ENCODE measurements at places on chromosomes 2 and 18. TPM values are rescaled to one million over a fixed set of nuclear protein-coding genes. Genes with fewer than 3 reads are reported as not detected.
A peak's percentile ranks its signal among the peaks of the same experiment; 100 is the strongest.

The ANTXR1 gene
- total RNA-seq, result 91.9 TPM

The LHCGR gene
- not detected for total RNA-seq

The MROH2A gene
- not detected for total RNA-seq

The NEB gene
- total RNA-seq, result 1,145 TPM

The LYG1 gene
- total RNA-seq, result not detected

The PRKD3 gene
- 19.6 TPM for total RNA-seq

The IMPA2 gene
- 36.9 TPM for total RNA-seq

The UPP2 gene
- total RNA-seq, result not detected

The LINC00305 gene
- not detected for total RNA-seq

The GPR39 gene
- total RNA-seq, result 0.59 TPM

The STK39 gene
- 21.4 TPM for total RNA-seq

The STAT1 gene
- 116 TPM for total RNA-seq

DNA sequence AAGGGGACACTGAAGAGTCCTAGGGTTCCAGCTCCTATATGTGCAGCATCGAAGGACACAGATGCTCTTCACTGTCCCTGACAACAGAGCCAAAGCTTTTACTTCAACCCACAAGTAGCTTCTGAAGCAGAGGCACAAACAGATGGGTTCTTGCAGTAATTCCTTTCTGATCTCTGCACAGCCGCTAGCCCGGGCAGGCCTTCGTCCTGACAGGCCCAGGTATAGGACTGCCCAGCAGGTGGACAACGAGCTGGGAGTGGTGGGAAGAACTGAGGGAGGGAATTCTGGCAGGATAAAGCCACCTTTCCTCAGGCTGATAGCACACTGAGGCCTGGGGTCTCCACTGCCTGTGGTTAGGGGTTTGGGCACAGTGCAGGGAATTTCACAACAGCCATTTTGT lies 94.8 kb downstream of the RHOB start:
- no peak for DNase-seq

DNA sequence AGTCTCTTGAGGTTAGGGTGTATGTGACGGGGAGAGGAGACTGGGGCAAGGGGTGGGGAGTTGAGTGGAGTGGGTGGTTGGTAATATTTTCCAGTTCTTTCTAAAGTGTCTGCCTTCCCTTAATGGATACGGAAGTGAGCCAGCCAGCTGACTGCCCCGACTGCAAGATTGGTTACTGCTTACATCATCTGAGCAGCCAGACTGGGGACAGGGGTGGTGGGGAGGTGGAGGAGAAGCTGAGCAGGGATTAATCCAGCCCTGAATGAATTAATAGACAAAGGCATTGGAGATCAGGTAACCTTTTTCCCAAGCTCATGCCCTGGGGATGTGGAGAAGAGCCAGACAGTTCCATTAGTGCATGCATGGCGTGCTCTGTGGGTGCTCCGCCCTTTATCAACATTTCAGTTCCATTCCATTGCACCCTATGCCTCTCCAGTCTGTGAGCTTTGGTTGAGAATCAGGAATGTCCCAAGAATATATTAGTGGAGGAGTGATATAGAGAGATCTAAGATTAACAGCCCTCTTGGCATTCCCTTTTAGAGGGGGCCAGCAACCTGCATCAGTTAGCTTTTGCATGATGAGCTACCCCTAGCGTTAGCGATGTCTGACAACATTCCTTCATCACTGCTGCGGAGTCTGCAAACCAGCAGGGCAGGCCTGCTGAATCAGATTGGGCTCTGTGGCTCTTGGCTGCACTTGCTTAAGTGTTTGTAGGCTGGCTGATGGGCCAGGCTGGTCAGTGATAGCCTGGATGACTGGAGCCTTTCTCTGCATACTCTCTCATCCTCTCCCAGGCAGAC lies 67.4 kb downstream of the TNP1 start:
- peak; percentile 78 for DNase-seq

- no peak for DNase-seq
Measured at GRCh38 chr2:176169711-176170110, 12.6 kb downstream of the HOXD3 start.

- DNase-seq, result no peak
Measured at GRCh38 chr2:239853121-239853520, 172.0 kb downstream of the NDUFA10 start.

DNA sequence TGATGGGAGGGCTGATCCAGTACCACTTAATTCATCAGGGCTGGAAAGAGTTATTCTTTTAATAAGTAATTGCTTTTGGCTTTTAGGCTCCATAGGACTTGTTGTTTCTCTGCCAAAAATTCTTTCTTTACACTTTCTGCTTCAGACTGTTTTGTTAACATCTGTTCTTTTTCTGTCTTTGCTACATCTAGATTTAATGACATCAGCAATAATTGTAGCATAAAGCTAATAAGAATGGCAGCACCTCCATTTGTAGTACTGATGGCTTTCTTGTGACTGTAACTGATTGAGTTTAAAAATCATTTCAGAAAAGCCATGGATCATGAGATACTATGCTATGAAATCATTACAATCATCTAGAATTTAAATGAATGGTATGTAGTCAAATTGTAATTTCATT lies 46.4 kb upstream of the ACKR3 start:
- no peak for DNase-seq

DNA sequence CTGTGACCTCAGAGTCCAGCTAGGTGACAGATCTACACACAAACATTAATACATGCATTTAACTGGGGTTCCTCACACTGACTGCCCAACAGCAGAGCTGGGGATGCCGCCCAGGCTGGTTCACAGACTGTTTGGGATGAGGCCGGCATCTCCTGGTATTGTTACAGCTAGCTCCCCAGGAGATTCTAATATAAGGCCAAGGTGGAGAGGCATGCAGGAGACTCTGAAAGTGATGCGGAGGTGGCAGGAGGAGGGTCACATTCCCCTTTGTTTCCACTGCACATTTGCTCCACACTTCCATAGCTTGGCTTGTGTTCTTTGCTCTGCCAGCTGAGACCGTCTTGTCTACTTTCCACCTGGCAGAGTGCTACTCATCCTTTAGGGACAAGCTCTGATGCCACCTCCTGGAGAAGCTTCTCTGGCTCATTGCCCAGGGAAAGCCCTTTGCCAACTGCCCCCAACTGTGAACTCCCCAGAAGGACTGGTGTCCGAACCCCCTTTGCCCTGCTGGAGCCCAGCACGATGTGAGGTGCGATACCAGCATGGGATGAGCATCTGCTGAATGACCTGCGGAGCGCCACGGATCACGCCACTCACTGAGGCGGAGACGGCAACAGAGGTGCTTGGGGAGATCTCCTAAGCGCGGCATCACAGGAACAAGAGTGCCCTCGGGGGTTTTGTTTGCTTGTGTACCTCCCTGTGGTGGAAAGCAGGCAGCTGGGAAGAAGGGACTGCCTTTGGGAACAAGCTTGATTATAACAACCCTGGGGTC lies 88.8 kb downstream of the UXS1 start:
- DNase-seq, result no peak

GRCh38 chr2:118769707-118770400 lies 77.6 kb downstream of the EN1 start:
- no peak for DNase-seq

DNA sequence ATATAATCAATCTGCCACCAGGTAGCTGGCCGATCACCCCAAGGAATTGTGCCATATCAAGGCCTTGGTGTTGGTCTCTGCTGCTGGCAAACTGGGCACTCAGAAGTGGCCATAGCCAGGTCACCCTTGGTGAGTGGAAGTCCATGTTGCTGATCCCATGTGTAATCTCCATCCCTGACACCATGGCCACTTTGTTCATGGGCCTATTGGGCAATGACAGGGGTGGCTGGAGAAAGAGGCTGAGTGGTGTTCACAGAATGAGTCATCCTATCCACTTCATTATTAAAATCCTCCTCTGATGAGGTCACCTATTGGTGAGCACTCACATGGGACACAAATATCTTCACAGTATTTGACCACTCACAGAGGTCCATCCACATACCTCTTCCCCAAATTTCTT lies 26.7 kb upstream of the CD226 start:
- peak; percentile 15 for DNase-seq

DNA sequence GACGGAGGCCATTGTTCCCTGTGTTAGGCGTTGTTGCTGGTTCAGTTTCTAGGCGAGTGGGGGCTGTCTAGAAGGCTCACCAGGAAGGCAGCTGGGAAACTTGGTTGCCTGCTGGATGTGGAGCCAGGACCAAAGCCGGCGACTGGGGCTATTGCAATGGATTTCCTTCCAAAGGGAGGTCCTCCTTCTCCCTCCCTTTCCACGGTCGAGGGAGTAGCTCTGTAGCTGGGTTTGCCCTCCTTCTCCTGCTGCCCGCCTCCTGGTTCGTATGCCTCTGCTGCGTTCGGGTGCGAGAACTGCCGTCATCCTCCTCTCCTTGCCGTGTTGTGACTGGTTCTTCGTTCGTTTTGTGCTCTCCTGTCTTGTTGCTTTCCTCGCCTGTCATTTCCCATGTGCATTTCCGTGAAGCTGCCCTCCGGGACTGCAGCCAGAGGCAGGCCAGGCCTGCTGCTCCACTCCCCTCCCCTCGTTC lies 203.4 kb downstream of the NEDD4L start:
- no peak for DNase-seq

DNA sequence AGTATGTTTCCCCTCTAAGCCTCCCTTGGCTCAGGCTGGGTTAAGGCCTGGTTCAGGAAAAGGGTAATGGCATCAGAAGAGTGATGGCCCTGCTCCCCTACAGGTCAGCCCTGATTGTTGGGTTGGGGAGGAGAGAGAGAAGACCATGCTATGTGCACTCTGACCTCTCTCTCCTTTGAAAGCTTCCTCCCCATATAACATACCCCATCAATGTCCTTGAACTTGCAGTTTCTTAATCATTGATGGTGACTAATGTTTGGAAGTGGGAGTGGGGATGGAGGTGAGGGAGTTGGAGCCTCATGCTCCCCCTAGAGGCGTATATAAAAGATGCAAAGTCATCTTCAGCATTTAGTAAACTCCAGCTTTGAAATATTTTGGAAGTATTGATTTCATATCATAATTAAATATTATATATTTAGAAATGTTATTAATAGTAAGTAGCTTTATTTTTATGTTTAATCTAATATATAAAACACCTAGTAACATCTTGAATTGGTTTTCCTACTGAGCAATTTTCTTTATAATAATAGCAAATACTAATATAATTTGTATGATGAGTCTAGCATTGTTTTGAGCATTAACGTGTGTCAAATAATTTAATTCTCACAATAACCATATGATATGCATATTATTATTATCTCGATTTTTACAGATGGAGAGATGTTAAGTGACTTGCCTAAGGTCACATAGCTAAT lies 8.8 kb downstream of the PLCL1 start:
- DNase-seq, result peak; percentile 21

DNA sequence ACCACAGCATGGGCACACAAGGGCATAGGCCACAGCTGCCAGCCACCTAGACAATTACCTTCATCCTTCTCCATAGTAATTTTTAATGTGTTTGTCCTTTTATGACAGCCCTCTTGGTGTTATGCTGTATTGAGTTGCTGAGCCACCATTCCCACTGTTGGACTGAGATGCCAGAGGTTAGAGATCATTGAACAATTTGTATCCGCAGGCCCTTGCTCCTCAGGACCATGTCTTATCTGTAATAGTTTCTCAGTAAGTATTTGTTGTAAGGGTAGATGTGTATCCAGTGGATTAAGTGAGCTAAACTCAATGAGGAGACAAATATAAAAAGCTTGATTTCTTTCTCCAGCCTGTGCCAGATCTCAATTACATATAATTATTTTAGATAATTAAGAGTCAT lies 832.8 kb upstream of the ID2 start:
- no peak for DNase-seq

DNA sequence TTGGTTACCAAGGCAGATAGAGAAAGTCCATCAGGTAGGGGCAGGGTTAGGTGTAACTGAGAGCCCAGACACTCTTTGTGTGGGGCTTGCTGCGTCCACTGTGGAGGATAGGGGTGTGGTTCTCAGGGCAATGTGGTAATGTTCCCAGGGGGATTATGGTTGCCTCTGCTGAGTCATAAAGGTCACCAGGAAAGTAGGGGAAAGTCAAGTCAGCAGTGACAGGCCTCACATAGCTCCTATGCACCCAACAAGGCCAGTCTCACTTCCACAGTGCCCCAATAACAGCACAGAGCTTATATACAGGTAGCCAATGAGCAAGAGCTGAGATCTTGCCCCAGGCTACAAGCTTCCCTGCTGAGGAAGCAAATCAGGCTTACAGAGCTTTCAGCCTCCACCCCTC lies 1438.0 kb upstream of the ZEB2 start:
- DNase-seq, result peak; percentile 10

DNA sequence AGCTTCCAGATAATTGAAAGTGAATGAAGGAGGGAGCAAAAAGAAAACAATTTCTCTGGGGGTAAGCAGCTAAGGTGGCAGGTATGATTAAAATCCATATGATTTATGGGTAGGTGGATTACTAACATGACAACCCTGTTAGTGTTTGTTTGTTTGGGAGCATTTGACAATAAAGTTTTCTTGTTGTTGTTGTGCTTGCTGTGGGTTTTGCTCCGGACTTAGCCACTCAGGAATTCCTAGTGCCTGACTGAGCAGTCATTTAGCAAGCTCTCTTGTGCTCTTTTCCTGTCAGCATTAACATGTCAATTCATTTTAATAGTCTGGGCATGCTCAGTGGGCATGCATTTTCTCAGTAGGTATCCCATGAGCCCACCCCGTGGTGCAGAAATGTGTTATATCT lies 674.8 kb upstream of the ZEB2 start:
- peak; percentile 25 for DNase-seq

GRCh38 chr2:204416236-204416635 lies 129.0 kb upstream of the PARD3B start:
- no peak for DNase-seq

DNA sequence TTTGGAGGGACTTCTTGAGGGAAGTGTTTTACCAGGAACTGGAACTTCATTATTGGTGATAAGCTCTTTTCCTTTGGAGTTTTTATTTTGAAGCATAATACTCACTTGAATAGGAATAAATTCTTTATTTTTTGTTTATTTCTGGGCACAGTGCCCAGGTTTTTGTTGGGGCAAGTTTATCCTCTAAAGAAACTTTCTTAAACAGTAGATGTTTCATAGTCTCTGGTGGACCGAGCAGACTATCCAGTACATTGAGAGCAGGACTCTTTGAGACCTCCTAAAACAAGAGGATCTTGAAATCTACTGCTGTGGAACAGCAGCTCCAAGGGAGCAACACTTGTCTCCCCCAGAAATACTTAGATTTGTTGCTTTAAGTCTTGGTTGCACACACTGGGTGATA lies 109.4 kb downstream of the PARD3B start:
- no peak for DNase-seq

DNA sequence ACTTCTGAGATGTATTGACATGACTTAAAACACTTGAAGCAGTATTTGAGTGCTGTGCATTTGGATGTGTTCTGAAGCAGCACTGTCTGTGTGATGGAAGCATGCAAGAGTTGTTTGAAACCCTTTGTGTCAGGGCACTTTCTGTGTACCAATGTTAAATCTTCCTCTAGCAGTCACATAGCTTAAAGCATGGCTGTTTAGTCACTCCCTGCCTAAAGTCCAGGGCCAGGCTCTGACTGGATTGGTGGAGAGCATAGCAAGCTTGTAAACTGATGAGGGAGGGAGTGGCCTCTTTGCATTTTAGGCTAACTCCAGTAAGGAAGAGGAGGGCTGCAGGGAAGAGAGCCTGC lies 73.5 kb downstream of the MYO1B start:
- peak; percentile 49 for DNase-seq

DNA sequence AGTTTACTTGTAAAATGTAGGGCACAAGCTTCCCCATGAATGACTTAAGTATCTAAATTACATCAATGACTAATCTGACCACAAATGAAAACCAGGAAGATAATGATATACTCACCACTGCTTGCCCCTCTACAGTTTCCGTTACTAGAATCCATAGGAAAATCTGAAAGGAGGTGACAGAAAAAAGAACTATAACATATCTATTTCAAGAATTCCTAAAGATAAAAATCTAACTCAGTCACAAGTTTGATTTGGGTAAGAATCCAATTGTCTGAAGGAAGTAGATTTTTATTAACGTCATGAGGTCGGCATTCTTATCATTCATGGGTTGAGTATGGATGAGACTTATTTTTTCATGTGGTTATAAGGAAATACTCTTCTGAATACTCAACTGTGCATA lies 7.8 kb downstream of the FRZB start:
- DNase-seq, result peak; percentile 36

All from myocyte (in vitro differentiated cells).